ENCODE measurements at places on chromosomes 5 and 9.
A peak's percentile ranks its signal among the peaks of the same experiment; 100 is the strongest.

DNA sequence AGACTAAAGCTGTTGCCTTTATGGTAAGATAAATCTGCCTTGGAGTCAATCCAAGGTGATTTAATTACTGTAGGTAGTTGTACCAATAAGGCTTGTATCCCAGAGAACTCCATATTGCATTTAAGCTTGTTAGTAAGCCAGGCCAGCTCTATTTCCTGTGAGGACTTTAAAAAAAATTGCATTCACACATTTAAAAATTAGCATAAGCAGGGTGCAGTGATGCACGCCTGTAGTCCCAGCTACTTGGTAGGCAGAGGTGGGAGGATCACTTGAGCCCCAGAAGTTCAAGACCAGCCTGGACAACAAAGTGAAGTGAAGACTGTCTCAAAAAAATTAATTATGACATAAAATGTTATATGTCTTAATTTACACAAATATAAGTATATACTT lies 28.7 kb upstream of the ABL1 start:
- DNase-seq: no peak

- no peak for DNase-seq
Measured at GRCh38 chr5:137442660-137443059, 56.5 kb downstream of the SPOCK1 start.

DNA sequence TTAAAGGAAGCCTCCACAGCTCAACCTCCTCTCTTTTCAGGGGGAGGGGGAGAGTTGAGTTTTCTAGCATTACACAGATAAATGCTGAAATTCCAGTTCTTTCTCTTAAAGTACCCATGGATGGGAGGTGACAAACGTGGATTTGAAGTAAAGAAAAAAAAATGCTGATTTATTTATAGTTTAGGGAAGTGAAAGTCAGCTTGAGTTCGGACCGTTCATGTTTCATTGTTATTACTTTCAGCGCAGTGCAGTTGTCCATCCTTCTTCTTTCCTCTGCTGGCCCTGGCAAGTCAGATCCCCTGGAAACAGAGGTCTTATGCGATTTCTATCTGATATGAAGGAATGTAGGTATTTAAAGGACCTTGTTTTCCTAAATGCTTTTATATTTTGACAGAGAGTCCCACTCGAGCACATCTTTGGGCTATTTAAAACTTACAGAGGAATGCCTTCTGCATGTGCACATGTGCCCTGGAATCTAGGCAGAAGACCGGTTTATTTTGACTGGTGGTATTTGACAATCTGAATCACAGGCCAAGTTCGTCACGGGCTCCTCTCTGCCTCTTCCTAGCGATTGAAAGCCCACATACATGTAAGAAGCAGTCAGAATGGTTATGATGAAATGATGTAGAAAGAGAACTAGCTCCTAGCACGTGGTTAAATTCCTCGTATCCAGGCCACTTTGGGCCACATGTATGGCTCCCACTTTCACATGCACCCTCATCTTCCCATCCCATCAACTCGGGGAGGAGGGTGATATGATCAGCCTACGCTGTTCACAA lies 385.2 kb upstream of the KLF4 start:
- peak; percentile 60 for DNase-seq

DNA sequence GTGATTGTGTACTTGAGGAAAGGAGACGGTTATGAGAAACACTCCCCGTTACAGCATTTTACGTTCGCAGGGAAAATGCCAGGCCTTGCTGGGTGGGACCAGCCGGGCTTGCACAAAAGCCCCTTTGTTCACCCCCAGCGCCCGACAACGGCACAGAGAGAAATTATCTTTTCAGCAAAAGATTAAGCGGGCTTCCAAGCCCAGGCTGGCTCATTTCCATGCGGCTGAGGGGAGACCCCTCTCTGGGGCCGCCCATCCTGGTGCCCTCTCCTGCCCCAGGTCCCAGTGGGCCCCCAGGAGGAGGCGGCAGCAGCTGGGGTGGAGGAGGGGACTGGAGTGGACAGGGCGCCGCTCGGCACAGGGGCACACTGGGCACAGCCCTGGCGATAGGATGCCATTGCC lies 50.8 kb upstream of the NOTCH1 start:
- no peak for DNase-seq

GRCh38 chr9:104256031-104256695 lies 162.1 kb downstream of the SMC2 start:
- no peak for DNase-seq

DNA sequence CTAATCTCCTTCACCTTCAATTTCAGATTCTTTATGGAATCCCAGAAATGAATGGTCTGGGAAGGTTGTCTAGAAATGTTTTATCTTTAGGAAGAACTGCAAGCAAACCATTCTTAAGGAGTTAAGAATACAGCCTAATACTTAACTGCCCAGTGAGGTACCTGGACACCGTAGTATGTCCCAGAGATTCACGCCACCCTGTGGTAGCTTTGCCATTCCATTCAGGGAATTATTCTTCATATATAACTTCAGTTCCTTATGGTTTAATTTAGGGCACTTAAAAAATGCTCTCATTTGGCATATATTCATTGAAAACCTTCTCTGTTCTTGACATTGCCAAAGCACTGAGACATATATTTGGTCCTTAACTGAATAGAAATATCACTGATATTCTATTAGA lies 49.7 kb downstream of the ACTBL2 start:
- no peak for DNase-seq

DNA sequence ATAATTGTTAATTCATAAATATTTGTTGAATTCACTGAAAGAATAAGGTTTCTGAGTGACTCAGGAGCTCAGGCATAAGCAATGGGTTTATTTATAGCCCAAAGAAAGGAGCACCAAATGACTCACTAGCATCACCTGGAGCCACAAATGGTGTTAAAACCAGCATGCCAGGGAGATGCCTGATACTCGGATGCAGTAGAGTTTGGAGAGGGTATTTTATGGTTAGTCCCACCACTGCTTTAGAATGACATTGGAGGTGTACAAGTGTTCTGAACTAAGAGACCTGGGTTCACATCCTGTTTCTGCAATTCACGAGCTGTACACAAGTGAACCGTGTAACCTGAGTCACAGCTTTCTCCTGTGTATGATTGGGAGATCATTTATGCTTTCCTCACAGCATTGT lies 25.2 kb downstream of the CCL28 start:
- no peak for DNase-seq

- DNase-seq: no peak
Measured at GRCh38 chr5:73631500-73631899, 5.5 kb downstream of the ARHGEF28 start.

DNA sequence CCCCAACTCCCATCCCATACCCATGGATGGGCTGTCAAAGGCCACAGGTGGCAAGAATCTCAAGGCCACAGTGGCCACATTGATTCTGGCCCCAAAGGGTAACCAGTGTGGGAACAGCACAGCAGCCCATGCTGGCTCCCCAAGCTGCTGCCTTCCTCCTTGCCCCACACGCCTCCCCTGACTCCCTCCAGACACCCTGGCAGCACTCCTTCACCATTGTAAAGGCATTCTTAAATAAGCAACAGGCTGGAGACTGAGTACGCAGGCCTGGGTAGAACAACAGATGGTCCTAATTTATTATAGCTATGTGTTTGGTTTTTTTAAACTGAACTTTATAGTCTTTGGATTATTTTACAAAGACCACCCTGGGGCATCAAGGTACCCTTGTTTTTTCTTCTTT lies 158.8 kb downstream of the TSSK1B start:
- DNase-seq: no peak

GRCh38 chr9:87909310-87910041 lies 8.3 kb upstream of the SPATA31C1 start:
- DNase-seq: no peak

- DNase-seq: no peak
Measured at GRCh38 chr9:21995666-21996398, 1.2 kb downstream of the CDKN2B-AS1 start.

DNA sequence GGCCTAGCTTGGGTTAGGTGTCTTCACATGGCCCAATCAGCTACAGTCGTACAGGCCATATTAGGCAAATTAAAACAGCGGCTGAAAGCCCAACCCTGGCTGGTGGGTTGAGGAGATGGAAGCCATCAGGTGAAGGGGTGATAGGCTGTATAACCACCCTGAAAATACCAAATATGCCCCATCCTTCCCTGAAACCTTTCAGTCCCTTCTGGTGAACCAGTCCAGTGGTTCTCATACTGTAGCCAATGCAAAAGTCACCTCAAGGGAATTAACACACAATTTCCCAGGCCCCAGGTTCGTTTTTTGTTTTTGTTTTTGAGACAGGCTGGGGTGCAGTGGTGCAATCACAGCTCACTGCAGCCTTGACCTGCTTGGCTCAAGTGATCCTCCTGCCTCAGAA lies 19.8 kb upstream of the KCNV2 start:
- DNase-seq: no peak

GRCh38 chr5:178536541-178537466 lies 53.4 kb downstream of the COL23A1 start:
- no peak for DNase-seq

DNA sequence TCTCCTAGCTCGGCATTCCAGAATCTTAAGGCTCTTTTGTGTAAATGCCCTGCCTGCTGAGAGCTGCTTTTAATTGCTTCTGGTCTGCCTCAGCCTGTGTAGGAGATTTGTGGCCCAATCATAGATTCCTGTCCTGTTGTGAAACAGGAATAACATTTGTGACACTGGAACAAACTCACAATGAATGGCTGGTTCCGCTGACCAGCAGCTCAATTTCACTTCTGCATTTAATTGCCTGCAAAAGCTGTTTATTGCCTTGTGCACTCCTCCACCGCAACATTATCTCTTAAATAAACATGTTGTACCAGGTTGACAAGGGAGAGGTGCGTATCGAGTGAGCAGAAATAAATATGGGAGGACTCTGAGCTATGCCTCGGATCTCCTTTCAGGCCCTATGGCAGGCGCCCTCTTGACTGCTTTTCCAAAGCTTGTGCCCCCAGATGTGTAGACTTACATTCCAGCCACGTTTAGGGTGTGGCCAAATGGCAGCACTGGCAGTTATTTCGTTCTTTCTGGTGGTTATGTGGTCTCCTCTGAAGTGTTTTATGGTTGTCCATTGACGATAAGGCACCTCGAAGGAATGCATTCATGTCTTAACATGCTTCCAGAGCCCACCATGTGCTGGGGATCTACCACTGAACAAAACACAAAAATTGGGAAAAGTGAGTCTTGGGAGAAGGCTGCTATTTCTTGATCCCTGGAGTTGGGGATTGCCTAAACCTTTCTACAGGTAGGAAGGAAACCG lies 58.1 kb downstream of the DMRT1 start:
- peak; percentile 83 for DNase-seq

- no peak for DNase-seq
Measured at GRCh38 chr5:162512935-162513565, 445.5 kb downstream of the GABRG2 start.

- peak; percentile 56 for DNase-seq
Measured at GRCh38 chr9:26856413-26857032, 36.1 kb downstream of the CAAP1 start.

GRCh38 chr5:96320797-96321196 lies 112.3 kb downstream of the PCSK1 start:
- no peak for DNase-seq

DNA sequence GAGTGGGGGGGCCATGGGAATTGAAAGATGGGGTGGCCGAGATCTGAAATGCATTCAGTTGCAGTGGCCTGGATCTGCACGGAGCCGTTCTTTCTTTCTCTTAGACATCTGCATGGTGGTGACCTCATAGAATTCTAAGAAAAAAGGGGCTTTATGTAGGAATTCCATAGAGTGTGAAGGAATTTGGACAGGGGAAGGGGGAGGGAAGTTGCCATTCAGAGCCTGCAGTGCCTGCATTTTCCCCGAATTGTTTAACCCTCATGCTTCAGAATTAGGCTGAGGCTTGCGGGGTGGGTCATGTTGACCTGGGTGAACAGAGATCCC lies 4.9 kb downstream of the NEK6 start:
- no peak for DNase-seq

DNA sequence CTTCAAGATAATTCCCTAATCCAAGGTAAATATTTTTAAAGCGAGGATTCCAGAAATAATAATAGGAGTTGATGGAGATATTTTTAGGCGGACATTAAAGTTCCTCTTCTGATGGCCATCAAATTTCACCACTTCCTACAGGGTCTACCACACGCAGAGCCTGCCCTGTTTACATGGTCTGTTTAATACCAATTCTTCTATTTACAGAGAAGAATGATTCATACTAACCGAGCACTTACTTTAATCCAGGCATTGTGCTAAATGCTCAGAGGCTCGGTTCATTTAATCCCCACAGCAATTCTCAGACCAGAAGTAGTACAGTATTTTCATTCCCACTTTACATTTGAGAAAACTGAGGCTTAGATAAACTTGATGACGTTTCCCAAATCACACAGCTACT lies 3.0 kb upstream of the ITGA1 start:
- DNase-seq: no peak

DNA sequence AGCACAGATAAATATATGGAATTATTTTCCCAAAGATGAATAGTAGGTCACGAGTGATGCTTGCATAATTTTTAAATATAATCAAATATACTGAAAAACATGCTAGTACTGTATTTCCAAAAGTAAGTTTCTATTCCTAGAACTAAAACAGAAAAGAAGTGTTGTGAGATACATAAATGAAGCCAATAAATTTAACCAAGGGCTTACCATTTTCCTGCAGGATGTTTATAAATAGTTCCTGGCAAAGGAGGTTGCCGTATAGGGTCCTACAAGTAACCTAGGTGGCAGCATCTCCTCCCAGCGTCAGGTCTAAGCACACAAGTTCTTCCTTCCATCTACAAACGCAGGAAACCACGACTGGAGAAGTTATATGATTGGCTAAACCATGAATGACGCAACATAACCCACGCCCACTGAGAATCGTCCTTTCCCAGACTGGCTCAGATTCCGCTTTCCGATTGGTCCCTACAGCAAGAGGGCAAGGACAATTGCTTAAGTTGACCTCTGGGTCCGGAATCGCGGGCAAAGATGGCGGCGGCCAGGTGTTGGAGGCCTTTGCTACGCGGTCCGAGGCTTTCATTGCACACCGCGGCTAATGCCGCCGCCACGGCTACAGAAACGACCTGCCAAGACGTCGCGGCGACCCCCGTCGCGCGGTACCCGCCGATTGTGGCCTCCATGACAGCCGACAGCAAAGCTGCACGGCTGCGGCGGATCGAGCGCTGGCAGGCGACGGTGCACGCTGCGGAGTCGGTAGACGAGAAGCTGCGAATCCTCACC lies at the start of gene MRPS30:
Gene MRPS30 (plus strand): TSS at position 513 of the 780 bp plus-strand sequence. CDS start 16 bp downstream, at position 529.
- peak; percentile 97 for DNase-seq

GRCh38 chr5:113615708-113616107 lies 102.2 kb downstream of the YTHDC2 start:
- no peak for DNase-seq

GRCh38 chr9:3896576-3896975 lies 370.8 kb upstream of the RFX3 start:
- no peak for DNase-seq

- no peak for DNase-seq
Measured at GRCh38 chr9:117073071-117073470, 341.8 kb downstream of the ASTN2 start.

DNA sequence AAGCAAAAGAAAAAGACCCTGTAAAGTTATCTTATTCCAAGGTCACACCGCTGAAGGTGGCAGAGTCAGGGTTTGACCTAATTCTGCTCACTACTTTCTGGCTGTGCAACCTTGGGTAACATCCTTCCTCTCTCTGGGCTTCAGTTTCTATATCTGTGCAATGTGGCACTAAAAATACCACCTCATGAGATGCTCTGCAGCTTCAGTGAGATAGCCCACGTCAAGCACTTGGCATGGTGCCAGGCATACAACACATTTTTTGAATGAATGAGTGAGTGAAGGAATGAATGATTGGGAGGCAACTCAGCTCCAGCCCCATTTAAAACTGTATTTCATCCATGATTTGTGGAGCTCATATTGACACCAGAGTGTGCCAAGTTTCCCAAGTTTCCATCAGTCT lies 62.3 kb downstream of the FOXI1 start:
- no peak for DNase-seq

GRCh38 chr5:80745490-80745889 lies 90.7 kb upstream of the DHFR start:
- no peak for DNase-seq

GRCh38 chr5:10465726-10466125 lies 24.0 kb downstream of the ROPN1L start:
- no peak for DNase-seq

Measured in inflammatory macrophage treated with lipopolysaccharide for 1 hour (primary cell).